ENCODE measurements at places on chromosomes 4 and X.
A peak's percentile ranks its signal among the peaks of the same experiment; 100 is the strongest.

GRCh38 chrX:30943984-30944383 is 54.9 kb upstream of the TAB3 start:
- DNase-seq = no peak

DNA sequence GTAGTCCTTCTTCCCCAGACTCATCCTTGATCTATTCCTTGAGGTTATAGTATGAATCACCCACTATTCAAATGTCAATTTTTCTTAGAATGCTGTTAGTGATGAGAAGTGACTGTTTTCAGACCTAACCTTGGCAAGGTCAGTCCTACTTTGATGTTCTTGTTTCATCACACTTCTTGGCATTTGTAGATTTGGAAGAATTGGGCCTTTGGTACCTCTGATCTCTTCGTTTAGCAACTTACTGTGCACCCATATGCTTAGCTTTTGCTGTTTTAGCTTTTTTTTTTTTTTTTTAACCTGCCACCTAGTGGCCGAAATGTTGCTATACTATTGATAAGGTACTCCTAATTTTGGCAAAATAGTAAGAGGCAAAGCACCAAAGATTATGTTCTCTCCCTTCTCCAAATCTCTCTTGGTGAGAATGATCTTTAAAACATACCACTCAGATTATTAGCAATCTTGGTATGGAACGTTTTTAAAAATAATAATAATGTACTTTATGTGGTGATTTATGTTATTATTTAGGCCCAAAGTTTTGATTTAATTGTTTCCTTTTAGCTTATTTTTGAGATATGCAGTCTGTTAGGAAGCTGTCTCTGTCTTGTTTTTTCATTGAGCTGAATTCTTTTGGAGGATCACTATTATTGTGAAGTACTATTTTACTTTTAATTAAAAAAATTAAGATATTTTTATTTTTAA is 16.6 kb downstream of the DCK start:
- no peak for DNase-seq

DNA sequence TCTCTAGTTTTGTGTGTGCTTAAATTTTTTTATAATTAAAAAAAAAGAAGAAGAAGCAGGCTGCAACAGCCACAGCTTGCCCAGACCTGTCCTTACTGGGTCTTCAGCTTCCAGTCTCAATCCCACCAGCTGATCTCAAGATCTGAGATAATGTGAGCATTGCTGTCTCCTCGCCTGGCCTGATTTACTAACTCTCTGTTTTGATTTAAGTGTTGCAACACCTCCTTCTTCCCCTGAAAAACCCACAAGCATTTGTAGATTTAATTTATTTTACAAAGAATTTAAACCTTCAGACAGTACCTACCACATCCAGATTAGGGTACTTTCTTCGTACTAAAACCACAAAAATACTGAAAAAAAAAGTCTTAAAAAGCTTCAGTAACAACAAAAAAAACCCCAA is 38.0 kb downstream of the FAM241A start:
- DNase-seq = no peak

- no peak for DNase-seq
Measured at GRCh38 chr4:186704057-186704456, 19.6 kb downstream of the FAT1 start.

- DNase-seq = no peak
Measured at GRCh38 chrX:72258174-72258573, 18.9 kb downstream of the RPS4X start.

DNA sequence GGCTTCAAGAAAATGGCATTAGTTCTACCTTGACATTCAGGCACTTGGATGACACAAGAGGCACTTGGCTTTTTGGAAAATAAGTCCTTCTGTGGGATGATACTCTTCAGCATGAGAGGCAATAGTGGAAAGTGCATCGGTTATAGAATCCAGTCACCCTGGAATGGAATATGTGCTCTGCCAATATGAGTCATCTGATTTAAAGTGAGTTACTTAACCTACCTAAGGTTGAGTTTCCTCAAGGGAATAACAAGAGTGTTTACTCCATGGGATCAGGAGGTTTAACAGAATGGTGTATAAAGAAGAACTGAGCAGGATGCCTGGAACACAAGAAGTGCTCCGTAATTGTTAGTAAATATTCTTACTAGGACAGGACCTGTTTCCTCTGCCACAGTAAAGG is 10.7 kb downstream of the SLC39A8 start:
- DNase-seq = no peak

DNA sequence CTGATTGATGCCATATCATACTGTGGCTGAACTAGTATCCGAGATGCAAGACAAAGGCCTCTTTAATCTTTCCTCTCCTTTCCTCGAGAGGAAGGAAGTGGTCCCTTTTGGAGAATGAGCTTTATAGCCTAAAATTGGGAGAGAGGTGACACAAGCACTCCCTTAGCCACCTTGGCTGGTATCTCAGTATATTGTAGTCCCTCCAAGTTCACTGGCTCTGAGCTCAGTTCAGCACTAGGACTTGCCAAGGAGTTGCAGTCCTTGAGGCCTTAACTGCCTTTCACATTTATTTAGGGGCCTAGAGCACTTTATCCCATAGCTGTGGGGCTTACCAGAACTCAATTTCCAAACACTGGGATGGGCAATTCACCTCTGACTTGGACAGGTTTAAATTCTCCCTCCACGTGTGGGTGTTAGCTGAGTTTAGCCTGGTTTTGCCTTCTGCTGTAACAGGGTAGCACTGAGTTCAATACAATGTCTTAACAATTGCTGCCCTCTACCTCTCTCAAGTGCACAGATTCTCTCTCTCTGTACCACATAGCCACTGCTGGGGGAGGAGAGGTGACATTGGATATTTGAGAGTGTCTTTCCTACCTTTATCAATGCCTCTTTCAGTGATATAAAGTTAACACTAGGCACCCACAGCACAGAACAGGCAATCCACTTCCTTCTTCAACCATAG is 216.4 kb downstream of the TECRL start:
- no peak for DNase-seq

DNA sequence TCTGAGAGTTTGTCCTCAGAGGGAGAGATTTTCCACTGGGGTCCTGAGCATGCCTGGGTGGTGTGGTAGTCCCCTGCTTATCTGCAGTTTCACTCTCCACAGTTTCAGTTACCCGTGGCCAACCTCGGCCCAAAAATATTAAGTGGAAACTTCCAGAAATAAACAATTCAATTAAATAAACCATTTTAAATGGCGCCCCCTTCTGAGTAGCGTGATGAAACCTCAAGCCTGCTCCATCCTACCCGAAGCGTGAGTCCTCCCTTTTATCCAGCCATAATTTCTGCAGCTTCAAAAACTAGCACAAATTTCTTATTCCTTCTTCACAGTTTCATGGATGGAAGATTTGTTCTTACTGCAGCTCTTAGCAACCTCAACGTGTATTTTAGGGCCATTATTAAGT is 26.7 kb downstream of the PNMA6E start:
- no peak for DNase-seq

DNA sequence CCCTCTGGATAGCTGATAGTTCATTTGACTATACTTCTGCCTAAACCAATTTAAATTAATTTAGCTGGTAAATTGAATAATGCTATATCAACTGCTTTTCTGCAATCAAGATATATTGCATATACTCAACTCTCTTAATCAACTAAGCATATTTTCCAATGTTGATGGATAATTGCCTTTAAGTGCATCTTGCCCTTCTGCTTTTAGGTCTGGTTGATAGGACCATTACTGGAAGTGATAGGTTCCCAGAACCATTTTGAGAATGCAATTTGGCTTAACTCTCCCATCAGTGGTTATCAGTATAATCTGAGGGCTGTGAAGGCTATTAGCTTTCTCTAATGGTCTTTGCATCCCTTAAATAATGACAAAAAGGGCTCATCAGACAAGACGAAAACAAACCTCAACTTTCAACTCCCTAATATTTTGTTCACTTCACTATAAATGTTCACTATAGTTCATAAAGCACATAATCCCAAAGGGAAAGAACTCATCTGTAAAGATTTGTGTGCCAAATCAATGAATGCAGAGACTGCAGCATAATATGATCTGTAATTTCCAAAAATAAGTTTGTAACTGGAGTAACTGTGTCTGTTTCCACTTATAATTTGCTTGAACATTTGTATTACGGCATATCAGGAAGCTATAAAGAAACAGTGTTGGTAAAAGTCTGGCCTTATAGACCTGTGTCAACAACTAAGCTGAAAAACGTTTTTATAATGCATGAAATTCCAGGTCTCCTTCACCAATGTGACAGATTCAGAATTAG is 273.6 kb downstream of the FBXO8 start:
- no peak for DNase-seq

DNA sequence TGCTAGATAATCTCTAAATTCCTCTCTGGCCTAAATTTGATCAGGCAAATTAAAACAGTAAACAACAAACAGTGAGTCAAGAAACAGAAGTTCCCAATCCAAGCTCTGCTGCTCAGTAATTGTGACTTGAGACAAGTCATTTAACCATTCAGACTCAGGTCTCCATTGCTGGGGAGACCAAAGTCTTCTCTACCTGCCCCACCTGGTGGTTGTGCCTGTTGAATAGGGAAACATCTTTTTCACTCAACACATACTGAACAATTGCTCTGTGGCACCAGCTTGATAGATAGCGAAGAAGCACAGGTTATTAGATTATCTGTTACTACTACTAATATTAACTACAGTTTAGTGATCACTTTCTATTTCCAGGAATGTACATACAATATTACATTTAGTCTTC is 112.1 kb upstream of the EOLA2 start:
- no peak for DNase-seq

DNA sequence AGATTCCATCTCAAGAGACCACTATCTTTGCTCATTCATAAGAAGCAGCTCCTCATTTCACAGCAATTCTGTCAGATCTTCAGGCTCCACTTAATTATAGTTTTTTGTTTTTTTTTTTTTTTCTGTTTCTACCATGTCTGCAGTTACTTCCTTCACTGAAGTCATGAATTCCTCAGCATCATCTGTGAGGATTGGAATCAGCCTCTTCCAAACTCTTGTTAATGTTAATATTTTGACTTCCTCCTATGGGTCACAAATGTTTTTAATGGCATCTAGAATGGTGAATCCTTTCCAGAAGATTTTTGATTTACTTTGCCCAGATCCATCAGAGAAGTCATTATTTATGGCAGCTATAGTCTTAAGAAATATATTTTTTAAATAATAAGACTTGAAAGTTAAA is 53.1 kb downstream of the BMP2K start:
- no peak for DNase-seq

DNA sequence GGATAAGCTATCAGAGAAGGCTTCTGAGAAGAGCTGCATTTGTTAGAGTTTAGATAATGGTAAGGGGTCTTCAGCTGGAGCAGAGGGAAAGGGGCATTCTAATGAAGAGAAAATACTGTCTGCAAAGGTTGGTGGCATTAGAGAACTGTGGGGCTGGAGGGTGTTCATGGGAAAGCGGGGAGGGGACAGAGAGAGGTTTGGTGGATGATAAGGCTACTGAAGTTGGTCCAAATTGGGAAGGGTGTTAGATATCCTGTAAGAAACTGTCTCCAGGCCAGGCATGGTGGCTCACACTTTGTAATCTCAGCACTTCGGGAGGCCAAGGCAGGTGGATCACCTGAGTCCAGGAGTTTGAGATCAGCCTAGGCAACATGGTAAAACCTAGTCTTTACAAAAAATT is 59.9 kb downstream of the AFF1 start:
- no peak for DNase-seq

GRCh38 chrX:45056428-45057145 is 144.1 kb downstream of the DIPK2B start:
- DNase-seq = no peak

- no peak for DNase-seq
Measured at GRCh38 chrX:138986866-138987265, 275.3 kb upstream of the FGF13 start.

GRCh38 chrX:39758791-39759525 is 338.8 kb downstream of the BCOR start:
- no peak for DNase-seq

GRCh38 chr4:168711197-168712140 is 214.6 kb downstream of the PALLD start:
- DNase-seq = no peak

DNA sequence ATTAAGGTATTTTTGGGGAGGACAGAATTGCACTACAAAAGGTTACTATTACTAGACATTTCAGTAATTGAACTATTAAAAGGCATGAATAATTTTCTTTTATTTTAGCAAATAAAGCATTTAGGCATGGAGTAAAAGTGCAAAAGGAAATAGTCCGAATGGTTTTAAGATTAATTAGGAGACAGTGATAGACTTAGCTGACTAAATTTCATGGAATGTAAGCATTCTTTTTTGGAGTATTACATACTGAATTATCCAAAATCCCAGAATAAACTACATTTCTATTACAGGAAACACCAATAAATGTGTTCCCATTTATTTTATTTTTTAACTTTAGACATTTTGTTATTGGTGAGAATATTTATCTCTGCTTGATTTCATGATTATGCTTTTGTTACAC is 30.7 kb upstream of the MAP9 start:
- no peak for DNase-seq

GRCh38 chr4:187000281-187000680 is 276.6 kb upstream of the FAT1 start:
- DNase-seq = no peak

GRCh38 chrX:69214463-69214862 is 49.2 kb upstream of the PJA1 start:
- no peak for DNase-seq

DNA sequence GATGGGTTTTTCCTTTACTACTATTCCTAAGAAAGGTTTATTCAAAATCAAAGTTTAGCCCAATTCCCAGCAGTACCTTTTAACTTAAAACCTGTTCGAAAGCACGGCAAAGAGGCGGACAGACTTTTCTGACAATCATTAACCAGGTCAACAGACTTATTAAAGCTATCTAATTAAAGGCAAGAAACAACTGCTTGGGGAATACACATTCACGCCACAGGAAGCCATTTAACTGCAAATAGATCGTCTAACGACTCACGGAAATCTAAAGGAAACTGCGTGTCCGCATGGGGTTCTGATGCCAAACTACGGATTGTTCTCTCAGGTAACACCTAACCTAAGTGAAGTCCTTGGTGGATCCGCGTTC is 663 bp upstream of the USP53 start:
- peak; percentile 12 for DNase-seq

DNA sequence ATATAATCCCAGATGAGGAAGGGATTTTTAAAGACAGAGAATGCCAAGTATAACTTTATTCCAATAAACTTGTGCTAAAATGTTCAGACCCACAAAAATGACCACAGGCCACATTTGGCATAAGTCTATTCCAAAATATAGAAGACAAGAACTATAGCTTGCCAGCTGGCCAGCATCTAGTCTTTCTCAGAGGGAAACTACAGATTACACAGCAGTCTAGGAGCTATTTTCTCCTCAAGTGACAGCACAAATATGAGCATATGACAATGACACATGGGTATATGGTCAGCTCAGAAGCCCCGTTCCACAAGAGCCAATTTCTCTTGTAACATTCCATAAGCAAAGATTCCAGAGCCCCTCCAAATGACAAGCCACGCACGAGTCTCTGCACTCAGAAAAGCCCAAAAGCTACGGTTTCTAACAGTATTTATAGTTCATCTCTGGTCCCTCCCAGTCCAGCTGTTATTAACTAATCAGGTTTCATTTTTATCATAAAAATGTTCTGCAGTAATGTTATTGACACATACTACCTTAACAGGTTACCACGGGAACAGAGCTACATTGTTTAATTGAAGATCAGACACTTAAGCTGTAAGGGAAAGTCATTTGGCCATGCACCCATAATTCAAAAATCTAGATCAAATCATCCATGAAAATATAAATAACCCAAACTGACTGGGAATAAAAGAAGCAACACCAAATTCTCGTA is 70.3 kb downstream of the RAB28 start:
- no peak for DNase-seq

- no peak for DNase-seq
Measured at GRCh38 chr4:39820186-39820585, 122.2 kb downstream of the UBE2K start.
